Activated CD8-positive, alpha-beta memory T cell treated with anti-CD3 and anti-CD28 coated beads, Interleukin-2, amount 10 ng/mL, durations not matched to agents 7 days and 5 days (primary cell): ENCODE measurements at places on chromosomes 11 and 22. TPM values are rescaled to one million over a fixed set of nuclear protein-coding genes. Genes with fewer than 3 reads are reported as not detected.

DNA sequence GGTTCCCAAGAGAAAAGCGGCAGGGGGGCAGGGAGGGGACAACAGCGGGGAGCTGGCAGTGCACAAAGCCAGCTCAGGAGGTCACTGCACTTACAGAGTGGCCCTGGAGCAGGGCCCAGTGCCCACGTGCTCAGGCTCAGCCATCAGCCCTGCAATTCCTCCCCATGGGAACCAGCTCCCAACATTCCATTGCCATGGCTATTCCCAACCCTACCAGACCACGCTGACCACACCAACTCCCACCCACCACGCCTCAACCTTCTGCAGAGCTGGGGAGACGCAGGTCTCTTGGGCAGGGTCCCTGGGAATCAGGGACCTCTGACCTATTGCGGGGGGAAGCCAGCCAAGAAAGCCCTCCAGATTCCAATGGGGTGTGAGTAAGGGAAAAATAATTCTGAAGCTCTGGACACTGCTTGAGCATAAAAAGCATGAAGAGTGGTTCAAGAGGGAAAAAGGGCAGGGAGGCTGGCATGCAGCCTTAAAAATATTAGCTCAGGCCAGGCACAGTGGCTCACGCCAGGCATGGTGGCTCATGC lies 38.3 kb upstream of the TFIP11 start:
- DNase-seq, result no peak
- H3K36me3 ChIP-seq, result peaks cover 31% of the 10 kb centered on the region
- peaks cover 39% of the 10 kb centered on the region for H3K4me1 ChIP-seq
- no peak overlapping the region for H3K27ac ChIP-seq
- H3K27me3 ChIP-seq, result no peaks in the 10 kb centered on the region
- no peak overlapping the region for H3K4me3 ChIP-seq

GRCh38 chr22:31497148-31497938 lies 1.0 kb downstream of the SFI1 start:
- H3K4me1 ChIP-seq, result peaks cover 41% of the 10 kb centered on the region
- peak overlapping the region; percentile 88 for H3K4me3 ChIP-seq
- DNase-seq, result peak; percentile 44
- peak overlapping the region; percentile 96 for H3K27ac ChIP-seq

DNA sequence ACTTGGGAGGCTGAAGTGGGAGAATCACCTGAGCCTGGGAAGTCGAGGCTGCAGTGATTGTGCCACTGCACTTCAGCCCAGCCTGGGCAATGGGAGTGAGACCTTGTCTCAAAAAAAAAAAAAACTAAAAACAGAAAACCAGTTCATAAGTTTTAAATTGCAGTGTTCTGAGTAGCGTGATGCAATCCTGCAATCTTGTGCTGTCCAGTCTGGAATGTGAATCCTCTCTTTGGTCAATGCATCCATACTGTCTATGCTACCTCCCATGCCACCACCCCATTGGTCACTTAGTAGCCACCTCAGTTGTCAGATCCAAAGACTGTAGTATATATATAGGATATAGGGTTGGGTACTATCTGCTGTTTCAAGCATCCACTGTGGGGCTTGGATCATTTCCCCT lies 11.1 kb downstream of the YAP1 start:
- H3K4me3 ChIP-seq, result no peak overlapping the region
- H3K36me3 ChIP-seq, result no peaks in the 10 kb centered on the region
- H3K27me3 ChIP-seq, result peaks cover 23% of the 10 kb centered on the region
- H3K27ac ChIP-seq, result no peak overlapping the region

DNA sequence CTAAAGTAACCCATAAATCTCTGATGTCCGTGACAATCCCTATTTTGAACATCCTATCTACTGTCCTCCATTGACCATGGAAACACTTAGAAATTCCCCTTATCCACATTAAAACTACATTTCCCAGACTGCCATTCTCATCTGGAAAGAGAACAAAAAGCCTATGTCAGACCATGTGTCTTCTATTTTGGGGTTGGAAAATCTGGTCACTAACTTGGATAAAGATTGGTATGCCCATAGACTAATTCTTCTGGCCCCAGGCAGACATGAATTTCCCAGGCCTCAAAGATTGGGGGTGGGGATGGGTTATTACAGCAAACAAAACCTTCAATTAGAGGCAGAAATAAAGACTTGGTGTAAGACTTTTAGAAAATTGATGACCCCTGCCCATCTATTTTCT lies 30.9 kb upstream of the CREB3L1 start:
- no peak for DNase-seq
- peaks cover 17% of the 10 kb centered on the region for H3K4me1 ChIP-seq
- H3K4me3 ChIP-seq, result no peak overlapping the region
- H3K36me3 ChIP-seq, result no peaks in the 10 kb centered on the region
- H3K27ac ChIP-seq, result no peak overlapping the region

Gene TTC36
- total RNA-seq, result 0.82 TPM

GRCh38 chr11:8886322-8886721 lies 24.7 kb upstream of the AKIP1 start:
- peaks cover 30% of the 10 kb centered on the region for H3K27me3 ChIP-seq
- no peaks in the 10 kb centered on the region for H3K4me1 ChIP-seq
- H3K36me3 ChIP-seq, result no peaks in the 10 kb centered on the region
- DNase-seq, result no peak

Gene HPX
- total RNA-seq, result not detected

- no peaks in the 10 kb centered on the region for H3K36me3 ChIP-seq
- H3K27ac ChIP-seq, result no peak overlapping the region
- DNase-seq, result no peak
These were observed 225.0 kb downstream of the AASDHPPT start for GRCh38 chr11:106302416-106302815.

DNA sequence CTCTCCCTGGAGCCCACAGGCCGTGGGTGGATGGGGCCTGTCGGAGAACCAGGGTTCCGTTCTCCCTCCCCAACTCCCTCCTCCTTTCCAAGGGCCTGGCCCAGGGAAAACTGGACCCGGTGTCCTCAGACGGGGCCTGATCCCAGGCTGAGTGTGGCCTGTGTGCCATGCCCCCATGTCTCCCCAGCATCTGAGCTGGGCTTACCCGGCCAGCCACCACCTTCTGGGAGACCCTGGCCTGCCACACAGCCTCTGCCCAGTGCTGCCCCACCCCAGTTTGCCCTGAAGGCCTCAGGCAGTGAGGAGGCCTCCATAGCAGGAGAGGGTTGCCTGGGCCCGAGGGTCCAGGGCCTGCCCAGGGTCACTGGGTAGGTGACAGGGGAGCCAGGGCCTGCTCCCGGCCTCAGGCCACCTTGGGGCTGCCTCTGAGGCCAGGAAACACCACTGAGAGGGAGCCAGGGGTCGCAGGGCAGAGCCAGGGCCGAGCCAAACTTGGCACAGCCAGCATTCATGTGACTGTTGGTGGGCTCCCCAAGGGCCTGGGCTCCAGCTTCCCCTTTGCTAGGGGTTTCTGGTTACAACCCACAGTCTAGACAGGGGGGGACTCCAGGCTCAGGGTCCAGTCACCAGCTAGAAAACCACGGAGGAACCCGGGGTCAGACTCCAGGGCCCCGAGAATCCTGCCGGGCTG lies 590 bp upstream of the IFITM10 start:
- H3K36me3 ChIP-seq, result peaks cover 10% of the 10 kb centered on the region
- no peak overlapping the region for H3K27ac ChIP-seq
- peaks cover 20% of the 10 kb centered on the region for H3K4me1 ChIP-seq
- peaks cover 23% of the 10 kb centered on the region for H3K27me3 ChIP-seq

Gene SCN2B
- not detected for total RNA-seq

DNA sequence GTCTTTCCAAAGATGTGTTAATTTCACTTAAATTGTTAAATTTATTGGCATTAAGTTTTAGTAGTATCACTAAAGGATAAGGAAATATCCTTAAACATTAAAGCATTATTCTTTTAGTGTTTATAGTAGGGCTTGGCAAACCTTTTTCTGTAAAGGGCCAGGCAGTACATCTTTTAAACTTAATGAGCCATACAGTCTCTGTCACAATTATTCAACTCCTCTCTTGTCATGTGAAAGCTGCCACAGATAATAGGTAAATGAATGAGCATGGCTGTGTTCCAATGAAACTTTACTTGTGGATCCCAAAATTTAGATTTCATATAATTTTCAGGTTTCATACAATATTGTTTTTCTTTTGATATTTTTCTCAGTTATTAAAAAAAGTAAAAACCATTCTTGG lies 268.2 kb upstream of the C11orf87 start:
- no peak overlapping the region for H3K27ac ChIP-seq
- DNase-seq, result no peak
- no peaks in the 10 kb centered on the region for H3K36me3 ChIP-seq
- no peak overlapping the region for H3K4me3 ChIP-seq
- H3K4me1 ChIP-seq, result peaks cover 5% of the 10 kb centered on the region
- no peaks in the 10 kb centered on the region for H3K27me3 ChIP-seq

Gene RBMXL2
- not detected for total RNA-seq

- DNase-seq, result no peak
- no peaks in the 10 kb centered on the region for H3K27me3 ChIP-seq
- no peak overlapping the region for H3K27ac ChIP-seq
- H3K36me3 ChIP-seq, result no peaks in the 10 kb centered on the region
These were observed 30.0 kb upstream of the SEZ6L start for GRCh38 chr22:26139310-26139709.

GRCh38 chr11:126751242-126751641 lies 249.3 kb downstream of the KIRREL3 start:
- no peaks in the 10 kb centered on the region for H3K36me3 ChIP-seq
- H3K27ac ChIP-seq, result no peak overlapping the region
- no peak for DNase-seq
- no peaks in the 10 kb centered on the region for H3K4me1 ChIP-seq
- H3K4me3 ChIP-seq, result no peak overlapping the region

DNA sequence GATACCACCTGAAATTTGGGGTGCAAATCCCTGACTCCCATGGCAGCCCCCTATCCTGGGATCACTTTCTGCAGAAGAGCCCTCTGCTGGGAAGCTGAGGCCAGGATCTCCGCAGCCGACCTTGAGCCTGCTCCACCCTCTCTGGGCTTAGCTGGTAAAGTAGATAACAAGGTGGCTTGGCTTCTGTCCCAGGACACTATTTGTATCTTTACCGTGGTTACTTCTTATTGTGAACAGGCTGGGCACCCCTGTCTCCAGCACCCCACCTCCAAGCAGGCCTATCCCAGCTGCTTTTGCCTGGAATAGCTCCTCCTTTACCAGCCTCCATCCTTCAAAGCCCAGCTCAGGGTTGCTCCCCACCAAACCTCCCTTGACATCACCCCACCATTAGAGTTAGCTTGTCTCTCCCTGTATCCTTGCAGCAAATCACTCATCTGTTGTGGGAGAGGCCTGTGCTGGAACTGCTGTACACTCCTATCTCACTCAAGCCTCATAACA lies 35.2 kb upstream of the P2RY2 start:
- H3K36me3 ChIP-seq, result no peaks in the 10 kb centered on the region
- no peak overlapping the region for H3K4me3 ChIP-seq
- no peak for DNase-seq
- H3K27ac ChIP-seq, result no peak overlapping the region

DNA sequence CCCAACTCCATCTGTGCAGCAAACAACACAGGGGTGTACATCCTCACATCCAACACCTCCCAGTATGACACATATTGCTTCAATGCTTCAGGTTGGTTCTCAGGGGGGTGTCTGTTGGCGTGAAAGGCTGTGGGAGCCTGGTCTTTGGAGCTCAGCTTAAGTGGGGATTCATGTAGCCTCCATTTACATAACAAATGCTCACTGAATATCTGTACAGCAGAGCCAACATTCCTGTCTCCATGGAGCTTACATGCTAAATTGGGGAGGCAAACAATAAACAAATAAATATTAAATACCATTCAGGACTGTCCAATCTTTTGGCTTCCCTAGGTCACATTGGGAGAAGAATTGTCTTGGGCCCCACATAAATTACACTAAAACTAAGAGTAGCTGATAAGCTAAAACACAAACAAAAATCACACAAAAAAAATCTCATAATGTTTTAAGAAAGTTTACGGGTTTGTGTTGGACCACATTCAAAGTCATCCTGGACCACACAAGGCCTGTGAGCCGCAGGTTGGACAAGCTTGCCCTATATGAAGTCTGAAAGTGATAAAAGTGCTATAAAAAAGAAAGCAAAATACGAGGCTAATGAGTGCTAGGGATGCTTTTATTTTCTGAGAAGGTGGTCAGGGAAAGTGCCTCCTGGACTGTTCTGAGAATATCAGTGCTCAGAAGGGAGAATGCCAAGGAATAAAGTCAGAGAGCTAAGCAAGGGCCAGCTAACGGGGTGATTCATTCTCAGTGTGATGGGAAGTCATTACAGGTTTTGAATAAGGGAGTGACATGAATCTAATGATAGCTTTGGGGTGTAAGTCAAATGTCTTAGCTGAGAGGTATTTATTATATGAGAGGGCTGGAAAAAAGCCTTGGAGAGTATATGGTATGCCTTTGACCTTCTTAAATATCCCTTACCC lies 41.6 kb downstream of the CD44 start:
- DNase-seq, result no peak
- H3K4me3 ChIP-seq, result no peak overlapping the region
- H3K27me3 ChIP-seq, result no peaks in the 10 kb centered on the region

Gene NXPE4
- total RNA-seq, result not detected

GRCh38 chr22:17664414-17665055 lies 26.0 kb downstream of the BCL2L13 start:
- peaks cover 1% of the 10 kb centered on the region for H3K4me1 ChIP-seq
- H3K4me3 ChIP-seq, result no peak overlapping the region
- no peak for DNase-seq
- peaks cover 49% of the 10 kb centered on the region for H3K36me3 ChIP-seq

Gene LRRC75B
- 1.6 TPM for total RNA-seq

Gene TSPAN18
- 3.8 TPM for total RNA-seq
